Activated CD4-positive, CD25-positive, alpha-beta regulatory T cell (primary cell): ENCODE measurements at places on chromosomes 6 and 20.

GRCh38 chr6:103119056-103119455 is 1725.5 kb downstream of the GRIK2 start:
- DNase-seq, result no peak

- DNase-seq, result no peak
These were observed 329.0 kb downstream of the GRIK2 start for GRCh38 chr6:101722471-101722870.

DNA sequence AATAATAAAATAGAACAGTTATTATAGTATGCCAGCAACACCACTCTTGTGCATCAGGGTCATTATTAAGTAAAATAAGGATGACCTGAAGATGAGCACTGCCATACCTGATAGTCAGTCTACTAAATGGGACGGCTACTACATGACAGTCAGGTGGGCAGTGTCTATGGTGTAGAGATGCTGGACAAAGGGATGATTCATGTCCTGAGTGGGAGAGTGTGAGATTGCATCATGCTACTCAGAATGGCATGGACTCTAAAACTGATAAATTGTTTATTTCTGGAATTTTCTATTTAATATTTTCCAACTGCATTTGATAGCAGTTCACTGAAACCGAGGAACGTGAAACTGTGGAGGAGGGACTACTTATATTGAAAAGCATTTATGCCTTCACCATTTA is 38.8 kb downstream of the SNX9 start:
- DNase-seq, result no peak

DNA sequence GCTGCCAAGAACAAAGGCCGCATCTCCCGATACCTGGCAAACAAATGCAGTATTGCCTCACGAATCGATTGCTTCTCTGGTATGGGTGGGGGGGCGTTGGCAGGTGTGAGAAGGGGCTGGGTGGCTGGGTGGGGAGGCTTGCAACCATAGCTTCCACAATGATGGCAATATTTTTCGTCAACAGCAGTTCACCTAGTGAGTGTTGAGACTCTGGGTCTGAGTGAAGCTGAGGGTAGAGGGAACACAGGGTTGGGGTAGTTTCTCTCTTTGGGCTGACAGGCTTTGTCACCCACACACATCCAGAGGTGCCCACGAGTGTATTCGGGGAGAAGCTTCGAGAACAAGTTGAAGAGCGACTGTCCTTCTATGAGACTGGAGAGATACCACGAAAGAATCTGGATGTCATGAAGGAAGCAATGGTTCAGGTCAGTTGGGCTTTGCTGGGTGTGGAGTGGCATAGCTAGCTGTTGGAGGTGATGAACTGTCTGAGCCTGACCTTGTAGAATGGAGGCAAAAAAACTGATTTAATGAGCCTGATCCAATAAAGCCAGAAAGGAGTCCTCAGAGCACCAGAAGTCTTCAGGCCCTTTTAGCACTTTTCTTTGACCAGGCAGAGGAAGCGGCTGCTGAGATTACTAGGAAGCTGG is 4.2 kb downstream of the NOP56 start:
- DNase-seq, result no peak

GRCh38 chr20:46220455-46221207 is 87.7 kb downstream of the CDH22 start:
- DNase-seq, result no peak

DNA sequence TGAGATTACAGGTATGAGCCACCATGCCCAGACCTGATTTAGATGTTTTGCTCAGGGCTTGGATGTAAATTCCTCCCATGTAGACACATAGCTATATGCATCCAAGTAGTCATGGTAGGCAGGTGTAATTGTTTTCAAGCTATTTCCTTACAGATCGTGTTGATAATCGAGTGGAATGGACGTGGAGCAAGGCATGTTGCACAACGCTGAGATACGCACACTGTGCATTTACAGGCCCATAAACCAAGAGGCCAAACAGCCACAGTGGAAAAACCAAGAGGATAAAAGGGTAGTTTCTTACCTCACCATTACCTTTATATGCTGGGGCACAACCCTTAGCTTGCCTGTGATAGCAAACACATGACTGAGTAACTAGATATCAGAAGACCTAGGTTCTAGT is 51.0 kb upstream of the ADGRF1 start:
- no peak for DNase-seq

- DNase-seq, result no peak
These were observed 238.9 kb upstream of the FLRT3 start for GRCh38 chr20:14576196-14576877.

GRCh38 chr20:50754420-50754819 is 23.0 kb downstream of the PARD6B start:
- DNase-seq, result no peak

GRCh38 chr6:136840276-136841001 is 18.0 kb downstream of the PEX7 start:
- DNase-seq, result no peak

DNA sequence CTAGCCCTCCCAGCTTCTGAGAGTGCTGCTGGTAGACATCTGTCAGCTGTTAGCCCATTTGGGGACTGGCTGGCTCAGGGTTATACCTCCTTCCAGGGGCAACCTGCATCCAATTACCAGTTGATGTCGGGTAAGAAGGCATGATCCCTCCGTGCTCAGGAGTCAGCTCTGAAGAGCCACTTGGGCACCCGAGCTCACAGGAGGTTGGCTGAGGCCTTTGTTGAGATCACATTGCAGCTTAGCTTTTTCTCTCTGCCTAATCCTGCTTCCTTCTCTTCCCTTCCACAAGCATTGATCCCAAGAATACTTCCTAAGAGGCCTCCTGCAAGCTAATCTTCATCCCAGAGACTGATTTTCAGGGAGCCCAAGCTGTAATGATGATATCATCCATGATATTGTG is 35.5 kb downstream of the SCP2D1 start:
- no peak for DNase-seq

DNA sequence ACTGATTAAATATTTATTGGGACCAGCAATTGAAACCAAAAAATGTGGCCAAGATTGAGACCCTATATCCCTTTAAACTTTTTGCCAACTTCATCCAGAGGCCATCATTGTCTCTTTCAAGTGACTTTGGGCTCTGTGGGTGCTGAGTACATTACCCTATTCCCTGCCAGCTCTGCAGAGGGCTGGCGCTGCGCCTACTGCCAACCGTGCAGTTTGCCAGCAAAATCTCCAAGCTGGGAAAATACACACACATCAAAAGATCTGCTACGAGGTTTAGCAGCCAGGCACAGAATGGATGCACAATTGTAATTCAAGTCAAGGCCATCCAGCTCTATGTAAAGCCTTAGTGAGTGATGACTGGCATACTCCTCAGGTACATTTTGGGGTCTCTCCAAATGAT is 125.0 kb downstream of the CBLN4 start:
- no peak for DNase-seq

GRCh38 chr20:20373091-20373571 is 5.2 kb downstream of the INSM1 start:
- DNase-seq, result no peak
